ENCODE measurements at places on chromosomes 4 and X.

DNA sequence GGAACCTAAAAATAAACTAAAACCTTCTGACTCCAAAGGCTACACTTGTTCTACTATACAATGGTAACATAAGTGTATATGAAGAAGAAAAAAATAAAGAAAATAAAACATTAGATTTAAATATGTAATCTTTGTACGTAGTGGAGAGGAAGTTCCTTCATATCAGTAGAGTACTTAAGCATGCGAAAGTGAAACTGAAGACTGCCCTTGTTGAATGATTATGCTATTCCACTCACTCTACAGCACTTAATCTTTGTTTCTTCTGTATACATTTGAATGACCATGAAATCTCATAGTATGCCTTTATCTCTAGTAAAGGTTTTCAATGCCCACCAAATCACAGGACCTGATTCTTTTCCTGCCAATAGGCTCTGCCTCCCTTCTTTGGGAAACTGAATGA, 78.9 kb downstream of the NDST3 start:
- no peaks in the 10 kb centered on the region for H3K36me3 ChIP-seq
- H3K4me1 ChIP-seq: no peaks in the 10 kb centered on the region
- no peak overlapping the region for H3K4me3 ChIP-seq
- DNase-seq: no peak

DNA sequence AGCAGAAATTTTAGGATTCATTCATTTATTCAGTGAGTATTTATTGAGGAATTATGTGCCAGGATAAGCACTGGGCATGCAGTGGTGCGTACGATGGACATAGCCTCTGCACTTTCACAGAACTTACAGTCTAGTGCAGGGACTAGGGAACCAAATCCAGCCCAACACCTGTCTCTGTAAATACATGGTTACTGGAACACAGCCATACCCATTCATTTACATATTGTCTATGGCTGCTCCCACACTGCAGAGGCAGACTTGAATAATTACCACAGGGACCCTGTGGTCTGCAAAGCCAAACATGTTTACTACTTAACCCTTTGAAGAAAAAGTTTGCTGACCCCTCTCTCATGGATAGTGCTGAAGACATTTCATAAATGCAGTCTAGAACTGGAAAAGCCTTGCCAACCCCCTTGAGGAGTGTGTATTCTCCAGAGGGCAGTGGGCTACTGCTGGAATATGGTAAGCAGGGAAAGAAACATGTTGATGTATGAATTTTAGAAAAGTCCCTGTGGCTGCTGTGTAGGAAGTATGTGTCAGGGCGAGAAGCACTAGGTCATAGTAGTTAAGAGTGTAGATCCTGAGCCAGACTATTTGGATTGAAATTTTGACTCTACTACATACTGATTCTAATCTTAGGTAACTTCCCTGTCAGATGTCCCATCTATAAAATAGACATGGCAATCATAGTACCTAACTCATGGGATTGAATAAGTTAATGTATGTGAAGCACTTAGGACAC, 75.5 kb downstream of the GALNT7 start:
- no peaks in the 10 kb centered on the region for H3K27me3 ChIP-seq
- H3K36me3 ChIP-seq: peaks cover 4% of the 10 kb centered on the region
- no peak for DNase-seq
- H3K4me1 ChIP-seq: no peaks in the 10 kb centered on the region

DNA sequence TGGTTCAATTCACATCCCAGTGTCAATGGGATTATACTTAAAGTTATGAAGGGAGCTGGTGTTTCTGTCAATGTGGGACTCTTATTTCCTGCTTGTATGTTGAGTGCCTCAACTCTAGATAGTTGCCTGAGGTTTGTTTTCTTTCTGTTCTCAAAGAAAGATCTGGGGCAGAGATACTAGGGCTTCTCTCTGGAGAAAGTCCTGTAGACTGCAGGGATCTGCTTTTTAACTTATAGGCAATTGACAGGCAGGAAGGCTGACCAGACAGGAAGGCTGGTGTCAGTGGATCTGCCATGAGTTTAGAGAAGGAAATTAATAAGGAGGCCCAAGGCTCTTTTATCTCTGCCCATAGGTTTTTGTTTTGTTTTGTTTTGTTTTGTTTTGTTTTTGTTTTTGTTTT, 64.0 kb upstream of the PRKX start:
- H3K36me3 ChIP-seq: no peaks in the 10 kb centered on the region
- no peak overlapping the region for H3K4me3 ChIP-seq
- H3K27me3 ChIP-seq: no peaks in the 10 kb centered on the region
- DNase-seq: no peak
- no peak overlapping the region for H3K27ac ChIP-seq
- H3K4me1 ChIP-seq: no peaks in the 10 kb centered on the region

GRCh38 chr4:68872643-68873502, 57.1 kb downstream of the UGT2B10 start:
- no peak for DNase-seq
- H3K4me3 ChIP-seq: no peak overlapping the region
- H3K4me1 ChIP-seq: no peaks in the 10 kb centered on the region
- H3K27me3 ChIP-seq: no peaks in the 10 kb centered on the region

- H3K27ac ChIP-seq: no peak overlapping the region
- H3K36me3 ChIP-seq: no peaks in the 10 kb centered on the region
- no peaks in the 10 kb centered on the region for H3K4me1 ChIP-seq
- no peak overlapping the region for H3K4me3 ChIP-seq
- H3K27me3 ChIP-seq: no peaks in the 10 kb centered on the region
- DNase-seq: no peak
Observed at GRCh38 chr4:133484287-133484686, 335.2 kb downstream of the PCDH10 start.

DNA sequence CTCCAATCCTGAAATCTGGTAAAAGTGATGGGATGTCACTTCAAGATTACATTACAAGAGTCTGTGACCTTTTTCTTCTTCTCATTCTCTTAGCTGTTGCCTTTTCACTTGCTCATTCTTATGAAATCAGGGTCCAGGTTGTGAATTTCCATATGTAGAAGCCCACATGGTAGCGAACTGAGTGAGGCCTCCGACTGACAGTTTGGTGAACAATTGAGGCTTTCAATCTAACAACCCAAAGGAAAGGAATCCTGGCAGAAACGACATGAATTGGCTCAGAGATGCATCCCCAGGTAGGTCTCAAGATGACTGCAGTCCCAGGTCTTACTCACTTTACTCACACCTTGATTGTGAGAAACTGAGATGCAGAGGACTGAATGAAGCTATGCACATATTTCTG, 203.4 kb upstream of the FAT4 start:
- H3K27ac ChIP-seq: no peak overlapping the region
- no peak overlapping the region for H3K4me3 ChIP-seq
- H3K27me3 ChIP-seq: no peaks in the 10 kb centered on the region
- no peaks in the 10 kb centered on the region for H3K4me1 ChIP-seq
- DNase-seq: no peak
- H3K36me3 ChIP-seq: no peaks in the 10 kb centered on the region

DNA sequence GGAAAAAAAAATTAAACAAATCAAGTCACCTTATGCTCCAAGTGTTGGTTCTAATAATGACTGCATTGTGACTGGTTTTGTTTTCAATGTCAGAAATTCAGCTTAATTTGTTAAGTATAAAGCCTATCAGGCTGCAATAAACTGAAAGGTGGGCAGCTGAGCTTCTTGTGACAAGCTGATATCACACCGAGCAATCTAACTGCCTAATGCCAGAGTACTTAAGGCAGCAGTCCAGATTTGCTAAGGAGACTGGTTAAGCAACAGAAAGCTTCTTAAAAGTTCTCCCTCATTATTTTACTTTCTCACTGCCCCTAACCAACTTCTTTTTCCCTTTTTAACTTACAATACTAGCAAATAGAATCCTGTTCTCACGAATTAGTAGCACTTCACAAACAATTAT, 201.0 kb downstream of the MAB21L2 start:
- no peak overlapping the region for H3K4me3 ChIP-seq
- H3K27me3 ChIP-seq: no peaks in the 10 kb centered on the region
- no peaks in the 10 kb centered on the region for H3K36me3 ChIP-seq
- no peak for DNase-seq

GRCh38 chr4:170089274-170089667, 485 bp downstream of the AADAT start:
- peaks cover 11% of the 10 kb centered on the region for H3K36me3 ChIP-seq
- H3K4me1 ChIP-seq: peaks cover 4% of the 10 kb centered on the region
- peak overlapping the region; percentile 69 for H3K4me3 ChIP-seq
- H3K27ac ChIP-seq: peak overlapping the region; percentile 51

GRCh38 chr4:14023036-14023435, 395.5 kb upstream of the BOD1L1 start:
- H3K27me3 ChIP-seq: no peaks in the 10 kb centered on the region
- no peak overlapping the region for H3K4me3 ChIP-seq
- H3K4me1 ChIP-seq: no peaks in the 10 kb centered on the region
- no peak for DNase-seq
- H3K27ac ChIP-seq: no peak overlapping the region

DNA sequence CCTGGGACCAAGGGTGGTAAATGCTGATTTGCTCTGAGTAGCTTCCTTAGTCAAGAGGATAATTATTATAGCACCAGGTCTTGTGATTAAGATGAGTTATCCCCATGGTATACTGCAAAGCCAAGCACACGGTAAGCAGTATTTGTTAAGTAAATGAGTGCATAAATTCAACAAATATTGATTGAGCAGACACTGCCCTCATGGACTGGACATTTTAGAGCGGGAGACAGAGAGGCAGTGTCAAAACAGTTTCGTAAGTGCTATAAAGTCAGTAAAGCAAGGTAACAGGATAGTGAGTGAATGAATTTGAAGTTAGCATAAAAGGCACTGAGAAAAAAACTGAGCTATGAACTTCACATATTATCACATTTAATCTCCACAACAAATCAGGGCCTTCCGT, 13.9 kb downstream of the PHF8 start:
- DNase-seq: no peak
- H3K4me1 ChIP-seq: no peaks in the 10 kb centered on the region
- no peaks in the 10 kb centered on the region for H3K27me3 ChIP-seq
- no peak overlapping the region for H3K4me3 ChIP-seq
- peaks cover 39% of the 10 kb centered on the region for H3K36me3 ChIP-seq
- H3K27ac ChIP-seq: no peak overlapping the region

DNA sequence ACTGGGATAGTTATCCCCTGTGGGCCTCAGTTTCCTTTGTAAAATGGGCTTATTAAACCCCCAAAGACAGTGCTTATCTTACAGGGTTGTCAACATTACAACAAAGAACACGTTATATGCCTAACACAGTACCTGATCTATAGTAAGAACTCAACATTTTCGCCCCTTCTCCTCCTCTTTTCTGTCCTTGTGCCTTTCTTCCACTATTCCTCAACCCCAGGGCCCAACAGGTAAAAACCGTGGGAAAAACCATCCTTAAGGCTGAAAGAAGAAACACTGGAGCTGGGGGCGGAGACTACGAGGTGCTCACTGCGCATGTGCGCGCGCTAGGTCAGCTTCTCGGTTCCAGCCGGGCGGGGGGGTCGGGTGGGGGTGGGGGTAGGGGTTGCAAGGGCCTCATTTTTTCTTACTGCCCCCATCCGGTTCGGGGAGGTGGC, 426 bp upstream of the XIAP start:
- peak overlapping the region; percentile 91 for H3K27ac ChIP-seq
- no peaks in the 10 kb centered on the region for H3K27me3 ChIP-seq
- no peaks in the 10 kb centered on the region for H3K4me1 ChIP-seq
- no peak for DNase-seq

- H3K36me3 ChIP-seq: no peaks in the 10 kb centered on the region
- H3K4me1 ChIP-seq: no peaks in the 10 kb centered on the region
- no peak overlapping the region for H3K4me3 ChIP-seq
- no peak for DNase-seq
- H3K27me3 ChIP-seq: no peaks in the 10 kb centered on the region
Observed at GRCh38 chrX:51440365-51440764, 56.0 kb downstream of the NUDT11 start.

DNA sequence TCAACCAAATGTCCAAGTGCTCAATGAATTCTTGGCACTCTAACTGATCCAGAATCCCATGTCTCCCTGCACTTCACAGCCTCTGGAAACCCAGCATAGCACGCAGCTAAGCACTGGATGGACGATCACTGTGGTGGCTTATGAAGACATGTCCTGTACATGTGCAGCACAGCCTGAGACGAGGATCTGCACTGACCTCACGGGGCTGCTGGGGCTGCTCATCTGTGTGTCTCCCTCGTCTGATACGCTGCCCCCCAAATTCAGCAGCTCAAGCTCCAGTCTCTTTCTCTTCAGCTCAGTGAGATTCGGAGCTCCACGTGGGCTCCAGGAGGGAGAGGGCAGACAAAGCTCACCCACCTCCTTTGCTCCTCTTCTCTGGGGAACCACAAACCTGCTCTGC, 126.9 kb downstream of the CPZ start:
- no peak for DNase-seq
- H3K36me3 ChIP-seq: no peaks in the 10 kb centered on the region
- H3K4me1 ChIP-seq: no peaks in the 10 kb centered on the region
- no peak overlapping the region for H3K27ac ChIP-seq
- no peak overlapping the region for H3K4me3 ChIP-seq

DNA sequence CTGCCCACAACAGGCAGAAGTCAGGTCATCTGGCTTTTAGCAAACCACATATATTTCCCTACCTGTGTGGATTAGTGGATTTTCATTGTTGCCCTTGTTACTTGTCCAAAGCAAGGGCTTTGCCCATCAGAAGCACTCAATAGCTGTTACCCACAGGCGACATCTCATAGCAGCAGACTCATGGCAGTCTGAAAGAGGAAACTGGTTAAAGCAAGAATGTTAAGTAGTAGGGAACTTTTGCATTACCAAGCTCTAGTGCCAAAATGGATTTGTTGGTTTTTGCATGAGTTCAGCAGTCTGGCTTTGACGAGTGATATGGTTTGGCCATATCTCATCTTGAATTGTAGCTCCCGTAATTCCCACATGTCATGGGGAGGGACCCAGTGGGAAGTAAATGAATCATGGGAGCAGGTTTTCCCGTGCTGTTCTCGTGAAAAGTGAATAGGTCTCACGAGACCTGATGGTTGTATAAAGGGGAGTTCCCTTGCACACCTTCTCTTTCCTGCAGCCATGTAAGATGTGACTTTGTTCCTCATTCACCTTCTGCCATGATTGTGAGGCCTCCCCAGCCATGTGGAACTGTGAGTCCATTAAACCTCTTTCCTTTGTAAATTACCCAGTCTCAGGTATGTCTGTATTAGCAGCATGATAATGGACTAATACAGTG, 107.9 kb downstream of the GPR143 start:
- peaks cover 19% of the 10 kb centered on the region for H3K36me3 ChIP-seq
- no peaks in the 10 kb centered on the region for H3K27me3 ChIP-seq
- H3K27ac ChIP-seq: no peak overlapping the region
- H3K4me3 ChIP-seq: no peak overlapping the region
- H3K4me1 ChIP-seq: no peaks in the 10 kb centered on the region
- DNase-seq: no peak

GRCh38 chr4:173246719-173247118, 78.1 kb downstream of the GALNT7 start:
- DNase-seq: no peak
- no peaks in the 10 kb centered on the region for H3K36me3 ChIP-seq
- H3K27me3 ChIP-seq: no peaks in the 10 kb centered on the region
- no peak overlapping the region for H3K4me3 ChIP-seq
- no peak overlapping the region for H3K27ac ChIP-seq
